ENCODE measurements at places on chromosomes 1 and 21. TPM values are rescaled to one million over a fixed set of nuclear protein-coding genes. Genes with fewer than 3 reads are reported as not detected.

ESPN gene
- total RNA-seq, result not detected

AHCTF1 gene
- 44.2 TPM for total RNA-seq

PLD5 gene
- total RNA-seq, result not detected

GRCh38 chr1:18581420-18581880 is 49.2 kb upstream of the PAX7 start:
- no peak overlapping the region for H3K27ac ChIP-seq
- H3K4me3 ChIP-seq, result no peak overlapping the region

DNA sequence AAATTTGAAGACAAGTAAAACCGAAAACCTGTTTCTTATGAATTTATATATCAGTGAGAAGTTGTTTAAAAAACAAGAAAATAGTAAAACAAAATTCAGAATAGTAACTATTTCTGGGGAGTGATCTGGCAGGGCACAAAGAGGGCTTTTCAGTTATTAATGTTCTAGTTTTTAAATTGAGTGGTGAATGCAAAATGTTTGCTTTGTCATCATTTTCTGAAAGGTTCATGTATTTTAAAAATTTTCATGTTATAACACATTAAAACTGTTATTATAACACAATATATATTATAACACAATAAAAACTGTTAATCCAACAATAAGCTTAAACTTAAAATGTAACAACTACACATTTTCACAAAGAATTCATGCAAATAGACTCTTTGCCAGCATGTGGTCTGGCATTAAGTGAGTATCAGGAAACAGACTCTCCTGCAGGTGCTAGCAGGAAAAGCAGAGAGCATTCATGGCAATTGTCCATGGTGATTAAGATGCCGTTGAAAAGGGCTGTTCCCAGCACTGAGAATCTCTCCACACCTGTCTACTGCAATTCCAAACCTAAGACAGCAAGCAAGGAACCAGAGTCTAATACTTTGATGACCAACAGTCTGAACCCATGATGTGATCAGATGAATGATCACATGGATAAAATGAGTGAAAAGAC is 204.9 kb downstream of the TBX15 start:
- H3K36me3 ChIP-seq, result no peaks in the 10 kb centered on the region
- no peak overlapping the region for H3K27ac ChIP-seq
- no peaks in the 10 kb centered on the region for H3K27me3 ChIP-seq
- H3K4me3 ChIP-seq, result no peak overlapping the region

DNA sequence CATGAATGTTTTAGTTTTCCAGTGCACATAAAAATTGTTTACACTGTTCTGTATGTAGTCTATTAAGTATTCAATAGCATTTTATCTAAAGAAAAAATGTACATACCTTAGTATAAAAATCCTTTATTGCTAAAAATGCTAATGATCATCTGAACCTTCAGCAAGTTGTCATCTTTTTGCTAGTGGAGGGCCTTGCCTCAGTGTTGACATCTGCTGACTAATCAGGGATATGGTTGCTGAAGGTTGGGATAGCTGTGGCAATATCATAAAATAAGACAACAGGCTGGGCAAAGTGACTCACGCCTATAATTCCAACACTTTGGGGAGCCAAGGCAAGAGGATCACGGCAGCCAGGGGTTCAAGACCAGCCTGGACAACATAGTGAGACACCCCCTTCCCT is 9.0 kb downstream of the DYNLT5 start:
- DNase-seq, result no peak
- no peaks in the 10 kb centered on the region for H3K36me3 ChIP-seq
- H3K4me3 ChIP-seq, result no peak overlapping the region
- peaks cover 17% of the 10 kb centered on the region for H3K4me1 ChIP-seq
- H3K27me3 ChIP-seq, result no peaks in the 10 kb centered on the region

DNA sequence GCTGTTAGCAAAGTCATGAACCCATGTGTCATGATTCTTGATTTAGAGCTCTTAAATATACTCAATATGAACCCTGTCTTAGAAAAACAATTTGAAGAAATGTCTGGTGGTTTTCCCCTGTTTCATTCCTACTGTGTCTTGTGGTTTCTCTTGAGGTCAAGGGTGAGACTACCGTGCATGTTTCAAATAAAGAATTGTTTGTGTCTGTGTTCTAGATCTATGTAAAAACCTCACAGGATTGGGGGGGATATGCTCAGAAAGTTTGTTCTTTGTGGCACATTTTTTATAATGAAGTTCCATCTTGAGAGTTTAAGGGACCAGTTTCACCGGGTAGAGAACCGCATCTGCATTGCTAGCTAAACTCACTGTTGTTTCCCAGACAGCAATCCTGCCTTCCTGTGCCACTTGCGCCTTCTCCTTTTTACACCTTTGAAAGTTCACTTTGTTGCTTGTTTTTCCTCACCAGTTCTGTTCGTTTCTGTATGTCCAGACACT is 30.9 kb upstream of the CACYBP start:
- H3K4me3 ChIP-seq, result no peak overlapping the region
- DNase-seq, result no peak
- no peaks in the 10 kb centered on the region for H3K36me3 ChIP-seq
- no peak overlapping the region for H3K27ac ChIP-seq

DNA sequence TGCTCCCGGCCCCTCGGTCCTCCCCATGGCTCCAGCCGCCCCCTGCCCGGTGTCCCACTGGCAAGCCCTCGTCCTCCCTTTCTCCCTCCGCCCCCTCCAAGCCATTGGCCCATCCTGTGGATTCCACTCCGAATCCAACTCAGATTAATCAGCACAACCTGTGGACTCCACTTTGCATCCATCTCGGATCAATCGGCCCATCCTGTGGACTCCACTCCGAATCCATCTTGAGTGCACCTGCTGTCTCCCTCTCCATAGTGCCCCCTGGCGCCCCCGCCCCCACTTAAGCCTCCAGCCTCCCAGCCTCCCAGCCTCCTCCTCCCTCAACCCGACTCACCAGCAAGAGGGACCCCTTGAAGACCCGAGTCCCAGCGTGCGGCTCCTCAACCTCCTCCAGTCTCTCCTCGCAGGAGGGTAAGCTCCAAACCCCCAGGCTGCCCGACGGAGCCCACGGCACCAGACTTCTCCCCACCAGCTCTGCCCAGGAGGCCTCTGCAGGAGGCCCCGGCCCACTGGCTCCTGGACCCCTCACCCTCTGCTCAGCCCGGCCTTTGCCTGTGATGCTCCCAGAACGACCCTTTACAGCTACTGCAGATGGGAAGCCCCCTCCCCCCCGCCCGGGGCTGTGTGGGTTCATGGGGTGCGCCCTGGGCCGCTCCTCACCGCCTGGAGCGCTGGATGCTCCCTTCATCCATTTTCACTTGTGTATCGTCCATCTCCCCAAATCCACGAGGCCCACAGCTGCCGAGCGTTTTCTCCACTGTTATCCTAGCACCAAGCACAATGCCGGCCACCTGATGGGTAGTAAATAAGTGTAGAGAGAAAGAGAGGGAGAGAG is 40.6 kb upstream of the TSPEAR start:
- DNase-seq, result no peak
- no peaks in the 10 kb centered on the region for H3K27me3 ChIP-seq

DNA sequence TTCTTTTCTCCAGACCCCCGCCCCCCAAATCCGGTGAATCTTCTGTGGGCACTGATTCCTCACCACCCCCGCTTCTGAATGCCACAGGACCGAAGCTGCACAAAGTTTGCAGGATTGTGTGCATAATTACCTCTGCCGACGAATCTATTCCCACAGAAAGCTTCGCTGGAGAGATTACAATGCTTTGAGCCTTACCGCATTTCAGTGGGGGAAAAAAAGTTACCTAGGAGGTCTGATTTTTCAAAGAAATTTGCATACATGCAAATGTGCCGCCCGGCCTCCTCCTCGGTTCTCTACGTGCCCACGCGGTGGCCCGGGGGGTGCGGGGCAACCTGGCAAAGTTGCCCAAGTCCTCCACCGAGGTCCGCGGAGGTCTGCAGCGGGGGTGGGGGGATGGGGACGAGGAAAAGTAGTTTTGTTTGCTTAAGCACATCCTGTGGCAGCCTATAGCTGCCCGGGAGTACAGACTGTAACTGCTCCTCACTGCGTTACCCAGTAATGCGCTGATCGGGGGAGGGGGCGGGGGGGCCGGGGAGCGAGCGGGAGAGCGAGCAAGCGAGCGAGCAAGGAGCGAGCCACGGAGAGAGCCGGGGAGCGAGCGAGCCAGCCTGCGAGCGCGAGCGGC is 563 bp upstream of the NFIA start:
- peaks cover 70% of the 10 kb centered on the region for H3K4me1 ChIP-seq

DNA sequence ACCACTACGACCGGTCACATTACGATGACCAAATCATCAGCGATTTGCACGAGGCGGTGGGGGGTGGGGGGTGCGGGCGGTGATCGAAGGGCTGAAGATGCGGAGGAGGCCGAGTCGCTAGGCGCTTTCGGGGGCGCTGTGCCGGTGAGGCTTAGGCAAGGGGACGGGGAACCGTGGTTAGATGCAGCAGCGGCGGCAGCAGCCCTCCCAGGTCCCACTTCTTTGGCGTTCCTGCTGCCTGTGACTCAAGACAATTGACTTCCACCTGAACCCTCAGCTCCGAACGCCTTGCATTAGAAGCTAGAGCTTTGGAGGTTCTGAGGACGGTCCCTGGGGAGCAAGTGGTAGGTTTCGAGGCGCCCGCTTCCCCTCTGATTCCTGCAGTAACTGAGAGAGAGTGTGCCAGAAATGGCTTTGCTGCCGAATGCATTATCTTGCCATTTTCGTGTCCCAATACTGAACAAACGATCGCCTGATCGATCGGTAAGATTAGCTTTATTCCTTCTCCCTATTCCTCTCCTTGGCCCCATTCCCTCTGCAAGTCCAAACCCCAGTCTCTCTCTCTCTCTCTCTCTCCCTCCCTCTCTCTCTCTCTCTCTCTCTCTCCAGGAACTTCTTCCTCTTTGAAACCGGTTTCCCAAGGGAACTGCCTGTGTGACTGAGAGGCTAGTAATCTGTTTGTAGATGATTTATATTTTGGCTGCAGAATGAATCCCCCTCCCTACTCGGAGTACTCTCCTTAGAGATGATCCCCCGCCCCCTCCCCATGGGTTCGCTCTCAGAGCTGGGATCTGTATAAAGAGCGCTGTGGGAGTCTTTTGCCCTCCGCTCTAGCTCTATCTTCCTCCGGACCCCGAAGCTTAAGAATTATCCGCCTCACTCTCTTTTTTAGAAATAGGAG is 735 bp upstream of the BRINP3 start:
- no peak overlapping the region for H3K4me3 ChIP-seq
- H3K27ac ChIP-seq, result no peak overlapping the region
- no peaks in the 10 kb centered on the region for H3K27me3 ChIP-seq
- H3K36me3 ChIP-seq, result no peaks in the 10 kb centered on the region
- DNase-seq, result no peak

- H3K4me3 ChIP-seq, result no peak overlapping the region
- no peaks in the 10 kb centered on the region for H3K27me3 ChIP-seq
- no peaks in the 10 kb centered on the region for H3K36me3 ChIP-seq
These were observed 129.8 kb downstream of the PLA2G4A start for GRCh38 chr1:186958520-186958919.

DNA sequence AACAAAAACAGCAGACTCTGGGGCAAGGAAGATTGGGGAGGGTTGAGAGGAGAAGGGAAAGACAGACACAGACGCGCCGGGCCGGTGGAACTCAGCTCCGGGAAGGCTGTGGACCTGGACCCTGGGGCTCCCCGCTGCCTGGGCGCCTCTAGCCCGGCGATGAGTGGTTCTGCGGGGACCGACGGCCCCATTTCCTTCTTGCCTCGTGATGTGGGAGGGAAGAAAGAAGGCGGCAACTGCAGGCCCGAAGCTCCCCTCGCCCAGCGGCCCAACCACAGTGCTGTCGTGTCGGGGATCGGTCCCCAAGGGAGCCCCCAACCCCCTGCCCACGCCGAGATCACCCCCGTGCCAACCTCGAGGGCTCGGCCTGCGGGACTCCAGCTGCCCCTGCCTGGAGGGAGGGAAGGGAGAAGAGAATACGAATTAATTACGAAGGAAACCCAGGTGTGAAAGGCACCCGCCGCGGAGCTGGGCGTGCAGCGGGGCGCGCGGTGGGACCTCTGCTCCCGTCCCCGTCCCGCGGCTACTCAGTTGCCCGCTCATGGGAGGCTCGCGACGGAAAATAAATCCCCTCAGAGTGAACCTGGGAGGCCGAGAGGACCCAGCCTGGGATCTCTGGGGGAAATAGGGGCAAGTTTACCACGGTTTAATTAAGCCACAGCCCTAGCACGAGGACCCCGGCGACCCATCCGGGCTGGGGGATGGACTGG is 7.4 kb downstream of the FOXD3 start:
- 0 out of 2 replicates have a peak, but pooled peaks cover 2% of the 10 kb centered on the region for H3K4me1 ChIP-seq
- no peak for DNase-seq

DNA sequence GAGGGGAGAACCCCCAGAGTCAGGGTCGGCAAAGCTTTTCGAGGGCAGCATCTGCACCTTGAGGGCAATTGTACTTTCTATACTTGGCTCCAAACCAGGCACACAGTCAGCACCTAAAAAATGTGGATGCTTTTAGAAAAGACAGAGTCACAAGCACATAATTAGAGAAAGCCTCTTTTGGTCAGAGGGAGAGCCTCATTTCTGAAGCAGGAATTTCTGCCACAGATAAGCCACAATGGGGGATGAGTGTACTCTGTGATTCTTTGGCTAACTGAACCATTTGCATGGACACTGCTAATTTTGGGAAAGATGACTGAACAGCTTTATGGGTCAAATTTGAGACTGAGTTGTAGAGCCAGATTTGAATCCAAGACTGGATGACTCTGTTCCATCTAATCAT is 635.7 kb downstream of the KIF26B start:
- no peak for DNase-seq
- H3K27ac ChIP-seq, result no peak overlapping the region
- H3K4me1 ChIP-seq, result peaks cover 12% of the 10 kb centered on the region
- no peak overlapping the region for H3K4me3 ChIP-seq
- no peaks in the 10 kb centered on the region for H3K36me3 ChIP-seq

DNA sequence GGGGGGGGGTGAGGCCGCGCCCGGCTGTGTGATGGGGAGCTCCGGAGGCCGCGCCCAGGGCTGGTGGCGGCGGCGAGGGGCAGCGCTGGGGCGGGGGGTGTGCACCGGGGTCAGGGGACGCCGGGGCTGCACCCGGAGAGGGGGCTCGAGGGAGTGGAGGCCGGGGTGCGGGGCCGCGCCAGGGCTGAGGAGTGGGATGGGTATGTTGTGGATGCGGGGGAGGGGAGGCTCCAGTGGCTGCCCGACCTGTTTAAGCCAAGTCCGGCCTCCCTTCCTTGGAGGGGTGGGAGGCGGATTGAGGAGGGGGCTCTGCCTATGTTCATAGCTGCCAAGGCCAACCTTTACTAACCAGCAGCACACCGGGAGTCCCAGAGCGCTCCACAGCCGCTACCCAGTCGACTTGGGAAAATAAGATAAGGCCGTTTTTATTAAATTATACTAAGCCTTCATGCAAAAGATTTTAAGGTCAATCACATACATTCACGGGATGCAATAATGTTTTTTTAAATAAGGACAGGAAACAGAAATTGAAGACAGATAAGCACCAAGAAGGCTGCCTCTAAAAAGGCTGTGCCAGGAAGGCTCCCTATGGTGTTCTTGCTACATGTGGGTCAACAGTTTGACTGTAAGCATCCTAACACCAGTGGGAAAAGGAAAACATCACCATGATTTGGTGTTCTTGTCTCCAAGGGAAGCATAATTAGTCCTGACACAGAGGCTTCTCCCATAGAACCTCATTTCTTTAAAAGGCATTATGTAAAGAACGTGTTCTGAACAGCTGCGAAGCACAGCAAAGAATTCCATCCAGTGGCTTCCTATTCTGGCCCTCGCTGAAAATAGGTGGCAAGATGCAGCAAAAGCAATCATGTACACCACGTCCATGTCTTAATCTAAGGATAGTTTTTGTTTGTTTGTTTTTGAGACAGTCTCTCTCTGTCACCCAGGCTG is 626 bp upstream of the HLCS start:
- H3K27me3 ChIP-seq, result no peaks in the 10 kb centered on the region
- H3K36me3 ChIP-seq, result no peaks in the 10 kb centered on the region
- H3K27ac ChIP-seq, result peak overlapping the region; percentile 56
- peaks cover 24% of the 10 kb centered on the region for H3K4me1 ChIP-seq
- peak overlapping the region; percentile 77 for H3K4me3 ChIP-seq
- DNase-seq, result peak; percentile 40
